Left ventricle myocardium superior (tissue), 1 donor: ENCODE measurements at places on chromosomes 1 and 21. TPM values are rescaled to one million over a fixed set of nuclear protein-coding genes. Genes with fewer than 3 reads are reported as not detected.

DNA sequence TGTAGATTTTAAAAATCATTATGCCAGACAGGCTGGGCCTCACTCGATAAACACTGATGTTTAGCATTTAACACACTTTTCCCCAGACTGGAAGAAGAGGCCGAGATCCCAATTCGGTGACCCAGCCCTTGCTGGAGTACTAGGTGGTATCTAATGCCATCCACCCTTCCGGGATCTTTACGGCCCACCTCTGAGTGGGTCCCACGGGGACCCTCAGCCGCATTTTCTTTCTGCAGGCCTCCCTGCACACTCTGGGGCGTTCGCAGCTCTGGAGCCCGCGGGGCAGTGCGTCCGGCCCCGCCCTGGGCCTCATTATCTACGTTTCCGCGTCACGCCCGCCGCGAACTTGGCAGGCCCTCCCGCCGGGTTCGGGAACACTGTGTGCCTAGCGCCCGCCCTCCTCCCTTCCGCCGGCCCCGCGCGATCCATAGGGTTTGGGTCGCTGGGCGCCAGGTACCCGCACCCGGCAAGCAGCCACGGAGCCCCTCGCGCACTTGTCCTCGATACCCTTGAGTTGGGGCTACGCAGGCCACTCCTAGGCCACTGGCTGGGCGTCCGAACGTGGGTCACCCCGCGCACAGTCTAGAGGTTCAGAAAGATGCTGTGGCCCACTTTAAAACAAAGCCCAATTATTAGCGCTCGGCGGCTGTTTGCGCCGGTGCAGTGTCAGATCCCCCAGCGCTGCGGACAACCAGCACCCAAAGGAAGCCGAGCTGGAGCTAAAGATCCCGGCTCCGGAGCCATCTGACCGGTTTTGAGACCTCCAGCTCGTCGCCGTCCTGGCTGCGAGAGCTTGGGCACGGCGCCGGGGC is 950 bp upstream of the EVA1C start:
- peak; percentile 98 for DNase-seq

GRCh38 chr1:214102907-214103306 is 115.1 kb downstream of the PROX1 start:
- DNase-seq = no peak

DNA sequence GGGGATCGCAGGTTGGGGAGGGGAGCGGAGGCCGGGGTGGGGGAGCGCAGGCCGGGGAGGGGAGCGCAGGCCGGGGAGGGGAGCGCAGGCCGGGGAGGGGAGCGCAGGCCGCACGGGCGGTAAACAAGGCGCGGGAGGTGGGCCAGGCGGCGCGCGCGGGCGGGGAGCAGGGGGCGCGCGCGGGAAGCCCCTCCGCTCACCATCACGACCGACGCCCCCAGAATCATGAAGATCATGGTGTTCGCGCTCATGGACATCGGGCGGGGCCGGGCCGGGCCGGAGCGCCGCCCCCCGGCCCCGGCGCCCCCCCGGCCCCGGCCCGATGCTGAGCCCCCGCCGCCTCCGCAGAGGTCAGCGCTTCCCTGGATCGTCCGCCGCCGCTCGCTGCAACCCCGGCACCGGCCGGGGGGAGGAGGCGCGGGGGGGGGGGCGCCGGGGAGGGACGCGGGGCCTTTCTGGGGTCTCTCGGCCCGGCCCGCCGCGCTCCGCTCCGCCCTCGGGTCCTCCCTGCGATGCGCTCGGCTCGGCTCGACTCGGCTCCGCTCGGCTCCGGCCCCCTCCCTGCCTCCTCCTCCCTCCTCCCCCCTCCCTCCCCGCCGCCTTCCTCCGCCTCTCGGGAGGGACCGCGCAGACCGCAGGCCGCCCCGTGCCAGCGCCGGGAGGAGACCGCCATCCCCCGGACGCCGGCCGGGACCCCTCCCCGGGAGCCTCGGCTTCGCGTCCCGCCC is at the start of gene TMEM240:
TMEM240 (minus strand) TSS at position 535 of the 728 bp plus-strand sequence; CDS start at position 257, 278 bp downstream.
- peak; percentile 89 for DNase-seq

DNA sequence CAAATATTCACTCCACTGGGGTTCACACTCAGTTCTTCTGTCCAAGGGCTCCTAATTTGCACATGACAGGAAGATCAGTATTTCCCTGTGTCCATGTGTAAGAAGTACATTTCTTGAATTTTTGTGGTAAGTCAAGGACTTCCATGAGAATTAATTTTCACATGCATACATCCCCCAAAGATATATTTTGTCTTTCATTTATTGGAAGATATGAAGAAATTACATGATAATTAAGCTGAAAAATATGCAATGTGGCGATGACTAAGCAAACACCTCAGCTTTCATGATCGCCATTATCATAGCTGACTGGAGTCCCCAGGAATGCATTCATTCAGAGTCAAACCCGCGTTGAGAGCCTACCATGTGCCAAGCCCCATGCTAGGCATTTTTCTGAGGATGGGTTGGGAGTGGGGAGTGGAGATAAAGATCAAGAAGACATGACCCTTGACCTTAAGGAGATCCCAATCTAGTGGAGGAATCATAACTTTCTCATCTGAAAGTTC is 104.6 kb upstream of the F3 start:
- DNase-seq = no peak

DNA sequence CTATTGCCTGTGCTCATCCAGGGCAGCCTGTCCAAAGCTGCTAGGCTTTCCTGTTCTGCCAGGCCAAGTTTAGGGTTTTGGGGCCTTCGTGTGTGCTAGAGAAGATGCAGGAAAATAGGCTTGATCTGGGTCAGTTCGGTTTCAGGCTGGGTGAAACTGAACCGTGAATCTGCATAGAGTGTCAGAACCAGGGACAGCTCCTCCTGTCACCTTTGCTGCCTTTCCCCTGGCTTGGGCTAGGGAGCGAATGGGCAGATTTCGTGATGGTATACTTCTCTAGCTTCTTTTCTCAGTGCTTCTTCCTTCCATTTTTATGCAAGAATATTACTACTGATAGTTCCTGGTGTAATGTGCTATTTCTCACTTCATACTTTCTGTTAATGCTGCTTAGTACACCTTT is 6.0 kb upstream of the AGO1 start:
- no peak for DNase-seq

- DNase-seq = no peak
These were observed 250.2 kb downstream of the LTN1 start for GRCh38 chr21:28742527-28742926.

DNA sequence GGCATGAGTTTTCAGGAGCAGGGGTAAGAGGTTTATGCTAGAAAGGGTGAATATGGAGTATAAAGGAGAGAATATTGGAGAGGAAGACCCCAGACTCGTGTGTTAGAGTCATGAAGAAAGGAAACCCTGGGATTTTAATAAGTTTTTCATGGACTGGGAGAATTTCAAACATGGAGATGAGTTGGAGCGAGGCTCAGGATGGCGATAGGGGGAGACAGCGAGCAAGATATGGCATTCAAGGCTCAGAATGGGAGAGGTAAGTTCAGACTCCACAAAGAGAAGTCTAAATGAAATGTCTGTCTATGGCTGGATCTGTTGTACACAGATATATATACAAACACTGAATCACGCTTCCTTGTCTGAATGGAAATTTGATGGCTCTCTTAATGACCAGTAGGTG is 92.5 kb downstream of the LRRC40 start:
- DNase-seq = no peak

DNA sequence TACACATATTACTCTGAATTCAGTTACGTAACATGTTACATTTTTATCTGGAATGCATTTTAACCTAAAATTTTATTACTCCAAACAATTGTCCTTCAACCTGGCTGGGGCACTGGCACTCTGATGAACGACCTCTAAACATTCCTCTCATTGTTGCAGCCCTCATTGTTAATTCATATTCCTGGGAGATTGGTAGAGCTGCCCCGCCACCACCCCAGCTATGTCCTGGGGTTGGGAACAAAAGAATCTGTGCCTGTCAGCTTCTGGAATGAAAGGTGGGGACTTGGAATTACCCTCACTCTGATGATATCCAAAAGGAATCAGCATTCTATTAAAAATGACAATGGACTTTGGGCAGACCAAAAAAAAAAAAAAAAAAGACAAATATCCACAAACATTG is 38.0 kb upstream of the DESI2 start:
- no peak for DNase-seq

DNA sequence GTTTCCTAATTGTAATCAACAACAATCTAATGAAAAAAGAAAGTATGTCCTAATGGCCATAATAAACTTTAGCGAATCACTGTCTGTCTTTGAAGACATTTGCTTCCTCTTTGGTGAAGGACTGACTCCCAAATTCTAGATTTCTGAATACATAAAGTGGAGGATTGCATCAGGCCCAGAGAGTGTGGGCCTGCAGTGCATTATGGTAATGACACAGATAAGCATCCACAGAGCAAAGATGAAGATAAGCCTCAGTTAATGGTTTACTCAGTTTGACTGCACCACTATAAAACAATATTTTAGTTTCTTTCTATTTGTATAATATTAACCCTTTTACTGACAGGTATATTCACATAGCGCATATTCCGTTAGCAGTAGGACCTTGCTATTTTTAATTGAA is 365.5 kb downstream of the KCTD3 start:
- no peak for DNase-seq

DNA sequence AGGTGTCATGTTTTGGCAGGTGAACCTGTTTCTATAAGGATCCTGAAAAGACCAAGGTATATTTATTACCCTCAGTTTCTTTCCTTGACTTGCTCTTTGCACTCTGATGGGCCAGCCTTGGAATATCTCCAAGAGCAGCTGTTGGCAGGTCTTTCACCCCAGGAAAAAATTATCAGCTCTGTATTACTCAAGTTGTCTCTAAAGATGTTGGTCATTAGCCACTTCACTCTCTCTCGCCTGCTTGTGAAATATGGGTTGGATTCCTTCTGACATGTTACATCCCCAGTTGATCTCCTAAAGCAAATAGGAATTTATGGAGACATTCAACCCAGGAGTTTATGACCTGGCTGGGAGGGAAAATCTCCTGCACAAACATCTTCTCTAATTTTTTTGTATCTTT is 85.9 kb downstream of the KCNJ15 start:
- no peak for DNase-seq

GRCh38 chr1:58782178-58783089 is 1.4 kb downstream of the JUN start:
- peak; percentile 75 for DNase-seq

- no peak for DNase-seq
These were observed 35.1 kb upstream of the EYA3 start for GRCh38 chr1:28123461-28123961.

DNA sequence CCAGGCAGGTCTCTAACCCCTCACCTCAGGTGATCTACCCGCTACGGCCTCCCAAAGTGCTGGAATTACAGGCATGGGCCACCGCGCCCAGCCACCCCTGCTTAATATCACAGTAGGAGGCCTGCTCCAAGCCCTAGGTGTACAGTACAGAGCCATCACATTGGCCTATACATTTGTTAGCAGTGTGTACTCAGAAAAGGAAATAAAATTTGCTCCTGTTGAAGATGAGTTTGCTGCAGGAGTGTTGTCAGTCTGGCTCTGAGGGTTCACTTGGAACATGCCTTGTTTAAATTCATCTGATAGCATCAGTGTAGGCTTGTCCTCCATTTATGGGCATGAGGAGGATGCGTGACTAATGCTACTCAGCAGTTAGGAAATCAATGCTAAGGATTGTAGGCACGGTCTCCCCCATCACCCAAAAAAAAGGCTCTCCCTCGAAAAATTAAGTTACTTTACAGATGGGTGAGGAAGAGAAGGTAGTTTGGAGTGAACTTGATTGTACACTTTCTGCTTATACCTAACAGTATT is 4.6 kb upstream of the ENAH start:
- no peak for DNase-seq

GRCh38 chr1:168498159-168498631 is 45.6 kb downstream of the XCL2 start:
- no peak for DNase-seq

GRCh38 chr1:2943686-2944260 is 77.5 kb upstream of the ACTRT2 start:
- DNase-seq = peak; percentile 20

DNA sequence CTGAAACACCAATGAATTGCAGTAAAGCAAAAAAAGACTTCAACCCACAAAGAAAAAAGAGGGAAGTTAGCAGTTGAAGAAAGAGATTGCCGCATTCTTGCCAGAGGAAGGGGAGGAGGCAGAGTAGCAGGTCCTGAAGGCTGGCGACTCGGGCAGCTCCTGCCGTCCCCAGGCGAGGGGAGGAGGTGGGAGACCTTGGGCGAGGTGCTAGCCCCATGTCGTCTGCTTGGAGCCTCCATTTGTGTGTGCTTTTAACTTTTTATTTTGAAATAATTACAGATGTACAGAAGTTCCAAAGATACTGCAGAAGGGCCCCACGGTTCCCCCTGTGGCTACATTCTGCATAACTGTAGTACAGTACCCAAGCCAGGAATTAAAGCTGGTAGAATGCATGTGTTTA is 6.7 kb downstream of the TRPM2 start:
- DNase-seq = no peak

DNA sequence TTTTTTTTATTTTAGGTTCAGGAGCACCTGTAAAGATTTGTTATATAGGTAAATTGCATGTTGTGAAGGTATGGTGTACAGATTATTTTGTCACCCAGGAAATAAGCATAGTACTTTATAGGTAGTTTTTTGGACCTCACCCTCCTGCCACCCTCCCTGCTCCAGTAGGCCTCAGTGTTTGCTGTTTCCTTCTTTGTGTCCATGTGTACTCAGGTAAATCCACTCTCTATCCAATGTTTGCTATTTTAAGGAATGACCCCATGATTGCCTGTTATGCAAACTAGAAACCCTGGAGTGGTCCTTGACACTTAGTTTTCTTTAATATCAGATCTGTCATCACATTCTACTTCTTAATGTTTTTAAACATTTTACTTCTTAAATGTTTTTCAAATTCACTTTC is 33.9 kb downstream of the LHX9 start:
- DNase-seq = no peak

GRCh38 chr1:222767152-222767571 is 30.2 kb downstream of the FAM177B start:
- DNase-seq = no peak

DNA sequence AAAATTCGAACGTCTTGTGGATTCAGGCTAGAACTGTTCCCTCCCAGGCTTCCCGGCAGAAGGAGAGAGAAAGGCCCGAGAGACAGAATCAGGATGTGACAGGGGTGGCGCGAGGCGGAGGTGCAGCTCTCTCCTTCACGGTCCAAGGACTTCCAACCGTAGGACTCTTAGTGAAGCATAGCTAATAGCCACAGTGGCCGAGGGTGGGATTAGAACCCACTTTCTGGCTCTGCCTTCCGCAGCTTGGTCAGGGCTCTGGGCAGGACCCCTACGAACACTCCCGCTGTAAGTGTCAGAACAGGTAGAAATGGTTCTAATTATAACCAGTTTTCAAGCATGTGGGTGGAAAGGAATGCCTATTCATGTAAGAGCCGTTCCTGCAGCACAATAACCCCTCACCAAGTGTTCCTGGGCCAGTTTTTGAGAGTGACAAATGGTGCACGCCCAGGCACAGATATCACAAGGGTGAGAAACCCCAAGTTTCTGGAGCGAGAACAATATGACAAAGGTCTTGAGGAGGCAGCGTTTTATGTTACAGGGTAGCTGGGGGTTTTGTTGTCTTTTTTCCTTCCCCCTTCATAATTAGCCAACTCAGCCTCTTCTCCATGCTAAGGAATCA is 86.4 kb downstream of the SYF2 start:
- DNase-seq = no peak

The AMY1A gene
- total RNA-seq = not detected

The MFSD2A gene
- total RNA-seq = 0.84 TPM

The HHIPL2 gene
- total RNA-seq = not detected

The LEMD1 gene
- not detected for total RNA-seq

The TPR gene
- total RNA-seq = 46.4 TPM

The CELA2B gene
- total RNA-seq = not detected

The COG2 gene
- 34.3 TPM for total RNA-seq

The GBP4 gene
- total RNA-seq = 8.8 TPM

The RBP7 gene
- total RNA-seq = 31.9 TPM

The HES3 gene
- total RNA-seq = not detected

The CDK11A gene
- total RNA-seq = 22.3 TPM

The SPRR2B gene
- not detected for total RNA-seq

The CDC42 gene
- total RNA-seq = 130 TPM

The WNT3A gene
- total RNA-seq = not detected
